ENCODE measurements at places on chromosomes 1 and 21. TPM values are rescaled to one million over a fixed set of nuclear protein-coding genes. Genes with fewer than 3 reads are reported as not detected.

GRCh38 chr1:205962821-205963221, 19.6 kb upstream of the SLC26A9 start:
- DNase-seq = no peak

DNA sequence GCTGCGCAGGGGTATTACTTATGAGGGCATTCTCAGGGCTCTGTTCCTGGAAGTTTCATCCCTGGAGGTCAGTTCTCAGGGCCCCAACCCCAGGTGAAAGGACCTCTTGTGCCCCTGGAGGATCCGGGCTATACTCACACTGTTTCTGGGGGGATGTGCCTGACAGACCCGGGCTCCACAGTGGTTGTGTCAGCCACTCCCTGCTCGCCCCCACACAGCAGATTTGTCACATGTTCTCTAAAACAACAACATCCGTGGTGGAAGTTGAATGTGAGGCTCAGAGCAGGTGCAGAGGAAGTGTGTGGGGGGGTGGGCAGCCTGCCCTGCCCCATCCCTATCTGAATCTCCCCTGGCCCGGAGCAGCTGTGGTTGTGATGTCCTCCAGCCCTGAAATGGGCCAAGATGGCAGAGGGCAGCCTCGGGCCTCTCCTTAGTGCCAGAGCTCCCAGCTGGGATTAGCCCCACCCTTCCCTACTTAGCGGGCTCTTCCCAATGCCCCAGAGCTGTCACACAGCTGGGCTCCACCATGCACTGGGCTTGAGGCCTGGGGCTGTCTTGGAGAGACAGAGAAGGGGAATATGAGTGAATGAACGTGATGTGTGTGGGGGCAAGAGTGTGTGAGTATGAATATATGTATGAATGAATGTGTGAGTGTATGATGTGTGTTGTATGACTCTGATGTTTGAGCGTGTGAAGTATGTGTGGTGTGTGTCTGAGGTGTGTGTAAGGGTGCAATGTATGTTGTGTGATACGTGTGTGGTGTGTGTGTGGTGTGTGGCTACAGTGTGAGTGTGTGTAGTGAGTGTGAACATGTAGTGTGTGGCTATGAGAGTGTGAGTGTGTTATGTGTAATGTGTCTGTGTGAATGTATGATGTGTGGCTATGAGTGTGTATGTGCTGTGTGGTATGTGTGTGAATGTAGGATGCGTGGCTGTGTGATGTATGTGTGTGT, 1.5 kb upstream of the FCMR start:
- DNase-seq = peak; percentile 46

- no peak for DNase-seq
These were observed 333.4 kb downstream of the CHRM3 start for GRCh38 chr1:239719642-239720258.

The TIAM1 gene
- total RNA-seq = 7.8 TPM

The GSTM5 gene
- total RNA-seq = not detected

The PTGS2 gene
- not detected for total RNA-seq

The PPP1R8 gene
- total RNA-seq = 37.5 TPM

Data from myocyte (in vitro differentiated cells).